Central memory CD8-positive, alpha-beta T cell (primary cell): ENCODE measurements at places on chromosomes 7 and 10.
A peak's percentile ranks its signal among the peaks of the same experiment; 100 is the strongest.

DNA sequence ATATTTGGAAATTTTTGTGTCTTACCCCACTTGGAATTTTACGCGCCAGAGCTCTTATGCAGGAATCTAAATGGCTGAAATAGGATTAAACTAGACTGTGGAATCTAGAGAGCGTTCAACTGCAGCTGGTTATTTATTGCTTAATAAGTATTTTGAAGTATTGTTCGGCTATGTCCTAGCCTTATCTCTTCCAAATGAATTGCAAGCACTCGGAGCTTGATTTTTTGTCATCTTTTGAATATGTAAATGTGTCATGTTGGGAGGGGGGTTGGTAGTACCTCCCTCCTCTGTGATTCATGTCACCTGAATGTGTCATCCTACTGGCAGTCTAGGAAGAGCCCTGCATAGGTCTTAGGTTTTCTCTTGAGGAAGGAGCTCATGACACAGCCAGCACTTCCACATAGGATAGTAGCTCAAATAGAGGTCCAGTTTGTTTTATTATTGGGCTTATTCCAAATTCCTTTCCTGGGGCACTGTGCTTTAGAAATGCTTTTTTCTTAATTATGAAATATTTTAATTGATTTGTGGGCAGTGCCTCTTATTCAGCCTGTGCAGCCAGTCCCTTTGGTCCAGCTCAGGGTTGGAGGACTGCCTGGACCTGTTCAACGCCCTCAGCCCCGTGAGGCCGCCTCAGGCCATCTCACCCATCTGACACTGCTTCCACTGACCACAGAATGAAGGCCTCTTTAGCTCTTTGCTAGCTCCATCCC lies 22.5 kb upstream of the TRIL start:
- no peak for DNase-seq

GRCh38 chr10:83195021-83195420 lies 944.3 kb upstream of the GHITM start:
- no peak for DNase-seq

- no peak for DNase-seq
These were observed 732.7 kb upstream of the AUTS2 start for GRCh38 chr7:68865351-68866199.

DNA sequence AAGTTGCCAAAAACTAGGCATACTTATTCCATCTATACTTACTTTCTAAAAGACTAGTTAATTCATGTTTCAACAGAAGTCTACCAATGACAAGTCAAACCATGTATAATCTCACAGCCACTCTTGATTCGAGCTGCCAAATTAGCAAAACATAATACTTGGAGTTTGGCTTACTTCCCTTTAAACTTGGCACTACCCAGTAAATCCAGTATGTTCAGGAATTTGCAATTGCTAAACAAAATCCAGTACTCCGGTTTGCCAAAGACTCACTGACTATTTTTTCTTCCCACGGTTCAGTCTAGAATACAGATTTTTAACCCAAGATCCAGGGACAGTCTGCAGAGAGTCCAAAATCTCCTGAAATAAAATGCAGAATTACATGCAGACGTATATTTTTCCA lies 4.6 kb downstream of the OAT start:
- DNase-seq = no peak

DNA sequence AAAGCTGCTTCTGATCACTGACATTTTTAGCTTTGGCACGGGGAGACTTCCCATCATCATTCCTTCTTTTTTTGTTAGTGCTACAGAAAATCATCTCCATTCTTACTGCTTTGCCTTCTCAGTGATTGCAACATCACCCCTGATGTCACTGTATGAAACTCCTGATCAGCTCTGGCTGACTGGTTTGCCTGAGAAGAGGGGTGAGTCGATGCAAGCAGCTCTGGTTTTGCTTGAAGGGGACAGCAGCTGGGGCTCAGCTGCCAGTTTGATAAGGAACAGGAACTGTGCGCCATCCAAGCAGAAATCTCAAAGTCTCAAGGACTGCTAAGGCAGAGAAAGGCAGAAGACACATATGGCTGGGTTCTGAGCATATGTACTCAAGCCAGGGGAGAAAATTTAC lies 808.5 kb upstream of the CELF2 start:
- no peak for DNase-seq

DNA sequence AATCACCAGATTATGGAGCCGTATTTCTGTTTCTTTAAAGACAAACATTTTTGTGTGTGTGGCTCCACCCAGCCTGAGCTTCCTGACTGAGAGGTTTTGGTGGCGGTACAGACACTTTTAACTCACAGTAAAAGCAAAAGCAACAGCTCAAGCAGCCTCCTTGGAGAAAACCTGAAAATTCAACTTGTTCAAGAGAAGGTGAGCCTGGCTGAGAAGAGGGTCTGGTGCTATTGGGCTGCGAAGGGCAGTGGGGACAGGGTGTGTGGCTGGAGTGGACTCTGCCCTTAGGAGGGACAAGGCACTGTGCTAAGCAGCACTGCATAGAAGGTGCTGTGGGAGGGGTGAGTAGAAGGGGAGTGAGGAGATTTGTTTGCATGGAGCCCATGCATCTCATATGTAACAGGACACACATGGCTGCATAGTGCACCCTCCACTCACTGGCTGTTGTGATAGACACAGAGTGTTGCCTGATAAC lies at the start of gene GIMAP7:
GIMAP7 (plus strand) TSS at position 125 of the 475 bp plus-strand sequence. CDS start 5,103 bp downstream, outside the sequence.
- DNase-seq = peak; percentile 33

DNA sequence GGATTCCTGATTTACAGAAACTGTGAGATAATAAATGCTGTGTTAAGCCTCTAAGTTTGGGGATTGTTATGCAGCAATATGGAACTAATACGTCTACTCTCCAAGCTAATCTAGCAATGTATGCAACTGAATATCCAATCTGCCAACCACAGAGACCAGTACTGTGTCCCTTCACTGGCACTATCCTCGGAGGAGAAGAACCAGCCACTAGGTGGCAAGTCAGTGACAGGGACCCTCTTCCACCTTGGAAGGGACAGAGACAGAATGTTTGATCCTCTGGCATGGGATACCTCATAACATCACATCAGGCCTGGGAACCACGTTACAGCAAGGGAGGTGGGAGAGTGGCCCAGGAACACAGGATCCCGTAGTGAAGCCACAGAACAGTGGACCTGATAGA lies 96.4 kb downstream of the CREM start:
- no peak for DNase-seq

DNA sequence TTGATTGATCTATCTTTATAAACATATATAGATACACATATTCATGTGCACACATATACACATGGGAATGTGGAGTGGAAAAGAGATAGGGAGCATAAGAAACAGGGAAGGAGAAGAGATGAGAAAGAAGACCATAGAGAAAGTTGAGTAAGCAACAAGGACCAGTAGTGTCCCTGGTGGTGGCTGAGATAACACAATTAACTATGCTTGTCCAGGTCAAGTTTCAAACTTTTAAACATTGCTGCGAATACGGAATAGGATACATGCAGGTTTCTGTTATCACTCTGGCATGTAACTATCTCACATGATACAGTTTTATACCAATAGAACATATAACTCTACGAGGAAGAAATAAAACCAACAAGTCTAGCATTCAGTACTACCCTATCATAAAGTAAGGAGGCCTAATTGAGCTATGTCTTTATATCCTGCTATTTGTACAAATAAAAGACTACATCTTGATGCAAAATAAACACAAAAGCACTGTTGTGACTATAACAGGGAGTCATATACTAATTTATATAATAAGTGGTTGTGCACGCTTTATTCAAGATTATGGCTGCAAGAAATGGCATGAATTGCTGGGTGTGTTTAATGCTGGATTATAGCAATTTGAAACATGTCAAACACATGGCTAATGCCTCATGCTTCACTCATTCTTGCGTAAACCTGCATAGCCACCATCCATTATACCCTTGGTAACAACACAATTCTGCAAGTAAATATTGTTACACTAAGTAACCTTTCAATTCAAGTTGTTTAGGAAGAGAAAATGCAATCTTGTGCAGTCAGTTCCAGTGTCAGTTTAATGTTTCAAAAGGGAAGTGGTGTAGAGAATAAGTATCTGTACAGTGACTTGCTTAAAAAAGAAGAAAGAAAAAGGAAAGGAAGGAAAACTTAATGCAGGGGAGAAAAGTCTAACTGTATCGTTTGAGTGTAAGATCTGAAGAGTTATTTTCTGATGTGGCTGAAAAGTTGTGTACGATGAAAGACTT lies 8.2 kb downstream of the FOXP2 start:
- no peak for DNase-seq

- DNase-seq = no peak
These were observed 5.7 kb downstream of the ANK3 start for GRCh38 chr10:60384011-60384410.
